Type B pancreatic cell (in vitro differentiated cells): ENCODE measurements at places on chromosomes 7 and 10. TPM values are rescaled to one million over a fixed set of nuclear protein-coding genes. Genes with fewer than 3 reads are reported as not detected.

ACTA2 gene
- 38.1 and 76.5 TPM in 2 replicates for total RNA-seq

LRRC72 gene
- not detected in 2 replicates for total RNA-seq

CTAGE4 gene
- 2.5 and 4.7 TPM in 2 replicates for total RNA-seq

DNA sequence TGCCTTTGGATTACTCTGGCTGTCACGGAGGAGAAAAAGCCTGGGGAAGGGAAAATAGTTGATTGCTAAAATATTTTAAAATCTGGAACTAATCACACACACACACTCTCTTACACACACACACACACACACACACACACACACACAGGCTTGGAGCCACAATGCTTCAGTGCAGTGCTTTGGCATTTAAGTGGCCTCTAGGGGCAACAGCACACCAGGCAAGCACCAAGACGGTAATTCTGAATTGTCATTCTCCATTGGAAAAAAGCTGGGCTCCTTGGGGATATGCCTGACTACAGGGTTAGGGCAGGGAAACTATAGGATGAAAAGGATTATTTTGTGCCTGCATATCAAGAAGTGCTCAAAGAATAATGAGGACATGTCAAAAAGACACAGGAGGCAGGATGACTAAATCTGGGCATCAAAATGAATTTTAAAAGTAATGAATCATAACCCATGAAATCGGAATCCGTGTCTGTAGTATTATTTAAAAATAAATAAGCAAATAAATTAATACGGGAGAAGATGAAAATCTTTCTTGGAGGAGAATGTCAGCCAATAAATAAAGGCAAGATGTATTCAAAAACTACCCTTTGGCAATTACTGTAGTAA lies 30.4 kb upstream of the DDC start:
- DNase-seq, result peak; percentile 16

GRCh38 chr10:97365761-97366351 lies 31.3 kb upstream of the FRAT2 start:
- DNase-seq, result no peak

DNA sequence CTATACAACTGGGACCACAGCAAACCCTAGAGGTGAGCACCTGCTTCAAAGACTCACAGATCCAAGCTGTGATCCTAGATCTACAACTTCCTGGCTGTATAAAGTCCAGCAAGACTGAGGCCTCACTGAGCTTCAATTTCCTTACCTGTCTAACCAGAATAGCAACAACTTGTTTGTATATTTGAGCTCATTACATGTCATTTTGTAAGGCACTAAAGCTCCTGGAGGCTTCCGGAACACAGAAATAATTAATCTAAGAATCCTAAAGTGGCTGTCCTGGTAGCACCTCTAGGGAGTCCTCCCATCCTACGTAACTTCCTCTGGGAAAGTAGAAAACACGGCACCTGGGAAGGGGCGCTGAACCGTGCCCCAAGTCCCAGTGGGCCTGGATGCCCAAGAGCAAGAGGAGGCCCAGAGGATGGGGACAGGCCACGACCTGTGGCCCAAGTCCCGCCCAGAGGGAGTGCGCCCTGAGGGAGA lies 39.4 kb downstream of the HK1 start:
- no peak for DNase-seq
